Stimulated activated CD4-positive, alpha-beta T cell treated with anti-CD3 and anti-CD28 coated beads, Interleukin-1b, Interleukin-23, amount 100 ng/mL, for 48 hours (primary cell): ENCODE measurements at places on chromosomes 1 and 21.

DNA sequence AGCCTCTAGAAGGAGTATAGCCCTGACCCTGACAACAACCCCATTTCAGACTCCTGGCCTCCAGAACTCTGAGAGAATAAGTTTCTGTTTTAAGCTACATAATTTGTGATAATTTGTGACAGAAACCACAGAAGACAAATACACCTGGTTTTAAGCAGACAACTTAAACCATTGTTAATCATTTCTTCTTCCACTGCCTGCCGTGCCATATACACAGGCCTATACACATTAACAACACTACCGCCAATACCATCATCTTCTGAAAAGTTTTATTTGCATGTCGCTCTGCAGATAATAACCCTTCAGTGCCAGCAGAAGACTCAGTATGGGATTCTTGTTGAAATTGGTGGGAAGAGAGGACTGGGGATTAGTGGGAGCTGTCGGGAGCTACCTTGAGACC is 39.9 kb upstream of the KRTAP19-8 start:
- no peak for DNase-seq

DNA sequence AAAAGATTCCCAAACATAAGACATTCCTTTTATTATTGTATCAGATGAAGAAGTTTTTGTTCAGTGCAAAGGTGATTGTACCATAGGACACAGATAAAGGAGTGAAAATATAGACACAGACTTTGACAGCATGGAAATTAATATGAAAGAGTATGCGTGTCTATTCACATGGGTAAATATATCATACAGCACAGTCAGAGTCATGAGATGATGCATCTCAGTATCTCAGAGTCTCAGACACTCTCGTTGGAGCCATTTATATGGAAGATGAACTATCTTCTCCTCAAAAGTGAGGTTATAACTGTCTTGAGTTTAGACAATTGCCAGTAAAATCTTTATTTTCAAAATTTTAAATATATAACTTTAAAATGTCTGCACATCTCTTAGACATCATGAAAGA is 158.4 kb upstream of the C8B start:
- no peak for DNase-seq

DNA sequence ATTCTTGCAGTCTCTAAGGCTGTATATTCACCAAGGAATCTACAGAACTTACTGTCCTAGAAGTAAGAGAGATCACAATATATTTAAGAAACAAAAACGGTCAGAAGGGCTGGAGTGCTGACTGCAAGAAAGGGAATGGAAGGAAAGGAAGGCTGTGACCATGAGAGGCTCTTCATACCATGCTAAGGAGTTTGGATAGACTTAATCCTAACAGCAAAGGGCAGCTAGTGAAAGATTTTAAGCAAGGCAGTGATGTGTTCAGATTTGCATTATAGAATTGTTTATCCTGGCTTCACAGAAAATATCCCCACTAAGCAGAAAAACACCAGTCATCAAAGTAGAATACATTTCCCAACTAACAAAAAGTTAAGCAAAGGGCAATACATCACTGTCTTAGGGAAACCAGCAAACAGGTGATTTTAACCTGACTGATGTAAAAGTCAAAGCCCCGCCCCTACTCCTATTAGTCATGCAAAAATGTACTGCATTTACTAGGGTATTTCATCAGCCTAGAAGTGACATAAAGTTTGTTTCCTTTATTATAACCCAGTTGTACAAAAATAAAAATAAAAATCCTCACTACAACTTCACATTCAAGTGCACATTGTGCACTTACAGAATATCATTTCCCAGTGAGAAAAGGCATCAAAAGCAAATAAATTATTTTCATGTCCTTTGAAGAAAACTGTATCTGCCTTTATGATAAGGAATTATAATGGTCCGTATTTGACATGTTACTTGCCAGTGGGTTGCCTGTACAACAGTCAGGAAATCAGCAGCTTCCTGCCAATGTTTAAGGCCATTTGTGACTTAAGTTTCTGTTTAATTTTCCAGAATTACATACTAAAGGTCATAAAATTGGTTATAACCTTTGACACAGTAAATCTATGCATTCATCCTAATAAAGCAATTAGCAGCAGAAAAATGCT is 17.2 kb downstream of the JAK1 start:
- DNase-seq: peak; percentile 50

DNA sequence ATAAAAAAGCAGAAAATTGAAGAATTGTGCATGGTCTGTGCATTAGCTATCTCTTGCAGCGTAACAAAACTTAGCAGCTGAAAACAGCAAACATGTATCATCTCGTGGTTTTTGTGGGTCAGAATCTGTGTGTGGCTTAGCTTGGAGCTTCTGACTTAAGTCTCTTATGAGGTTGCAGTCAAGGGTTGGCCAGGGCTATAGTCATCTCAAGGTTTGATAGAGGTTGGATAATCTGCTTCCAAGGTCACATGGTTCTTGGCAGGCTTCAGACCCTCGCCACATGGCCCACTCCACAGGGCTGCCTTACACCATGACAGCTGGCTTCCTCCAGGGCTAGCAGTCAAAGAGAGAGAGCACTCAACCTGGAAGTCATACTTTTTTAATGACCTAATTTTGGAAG is 35.9 kb downstream of the CNST start:
- DNase-seq: peak; percentile 32

- DNase-seq: no peak
Measured at GRCh38 chr1:61670445-61670844, 54.5 kb downstream of the TM2D1 start.

DNA sequence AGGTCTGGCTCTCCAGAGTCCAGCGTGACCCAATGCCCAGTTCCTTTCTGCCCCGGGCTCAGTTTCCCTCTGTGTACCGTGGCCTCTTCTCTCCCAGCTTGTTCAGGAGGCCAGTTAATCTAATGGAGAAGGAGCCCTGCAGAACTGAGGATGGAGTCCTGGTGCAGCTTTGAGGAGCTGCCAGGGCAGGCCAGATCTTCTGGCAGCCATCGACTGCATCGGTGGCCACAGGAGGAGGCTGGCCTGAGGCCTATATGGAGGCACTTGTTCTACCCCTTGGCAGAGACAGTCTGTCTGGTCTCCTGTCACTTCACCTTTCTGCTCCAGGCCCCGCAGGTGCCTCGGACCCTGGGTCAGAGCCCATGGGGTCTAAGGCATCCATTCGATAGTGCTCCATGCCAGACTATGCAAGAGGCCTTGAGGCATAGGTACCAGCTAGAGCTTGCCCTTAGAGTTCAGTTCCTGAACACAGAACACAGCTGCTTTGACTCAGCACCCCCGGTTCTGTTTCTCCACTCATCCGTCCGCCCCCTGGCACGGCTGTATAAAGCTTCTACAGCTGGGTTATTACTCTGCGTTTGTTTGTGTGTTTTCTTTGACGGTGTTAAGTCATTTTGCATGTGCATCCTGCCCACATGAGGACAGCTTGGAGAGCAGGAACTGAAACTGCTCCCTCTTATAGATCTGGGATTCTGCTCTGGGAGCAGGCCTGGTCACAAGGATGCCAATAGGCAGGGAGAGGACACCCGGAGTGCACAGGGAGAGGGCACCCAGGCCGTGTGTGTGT is 18.5 kb upstream of the LRRN2 start:
- no peak for DNase-seq

- DNase-seq: no peak
Measured at GRCh38 chr21:33572350-33572749, 16.1 kb downstream of the DONSON start.
